ENCODE measurements at places on chromosomes 5 and 9. TPM values are rescaled to one million over a fixed set of nuclear protein-coding genes. Genes with fewer than 3 reads are reported as not detected.

Gene CCL27
- not detected for total RNA-seq

Gene IFNA13
- not detected for total RNA-seq

Gene KCNV2
- total RNA-seq, result not detected

Gene CCDC192
- total RNA-seq, result not detected

Gene RPL37
- 881 TPM for total RNA-seq

Gene PITX1
- 0.43 TPM for total RNA-seq

Gene CCL28
- total RNA-seq, result 7.7 TPM

Gene GARIN3
- total RNA-seq, result not detected

Gene SPINK6
- total RNA-seq, result not detected

Gene PRUNE2
- total RNA-seq, result 10.6 TPM

Gene CD274
- 13.2 TPM for total RNA-seq
